ENCODE measurements at places on chromosomes 2 and 18.

DNA sequence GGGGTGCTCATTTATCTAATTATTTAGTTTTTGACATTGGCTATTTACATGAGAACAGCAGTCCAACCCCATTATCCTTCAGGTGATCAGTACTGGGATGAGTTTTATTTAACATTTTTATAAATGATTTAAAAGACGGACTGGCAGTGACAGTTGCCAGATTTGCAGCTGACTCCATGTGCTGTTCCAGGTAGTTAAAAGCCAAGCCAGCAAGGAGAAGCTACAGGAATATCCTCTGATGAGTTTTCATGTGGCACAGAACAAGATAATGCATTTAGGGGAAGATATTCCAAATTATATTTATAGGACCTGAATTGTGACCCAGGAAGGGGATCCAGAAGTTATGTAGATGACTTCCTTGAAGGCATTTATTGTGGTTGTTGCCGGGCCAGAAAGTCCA is 210.0 kb downstream of the MCFD2 start:
- DNase-seq, result no peak

DNA sequence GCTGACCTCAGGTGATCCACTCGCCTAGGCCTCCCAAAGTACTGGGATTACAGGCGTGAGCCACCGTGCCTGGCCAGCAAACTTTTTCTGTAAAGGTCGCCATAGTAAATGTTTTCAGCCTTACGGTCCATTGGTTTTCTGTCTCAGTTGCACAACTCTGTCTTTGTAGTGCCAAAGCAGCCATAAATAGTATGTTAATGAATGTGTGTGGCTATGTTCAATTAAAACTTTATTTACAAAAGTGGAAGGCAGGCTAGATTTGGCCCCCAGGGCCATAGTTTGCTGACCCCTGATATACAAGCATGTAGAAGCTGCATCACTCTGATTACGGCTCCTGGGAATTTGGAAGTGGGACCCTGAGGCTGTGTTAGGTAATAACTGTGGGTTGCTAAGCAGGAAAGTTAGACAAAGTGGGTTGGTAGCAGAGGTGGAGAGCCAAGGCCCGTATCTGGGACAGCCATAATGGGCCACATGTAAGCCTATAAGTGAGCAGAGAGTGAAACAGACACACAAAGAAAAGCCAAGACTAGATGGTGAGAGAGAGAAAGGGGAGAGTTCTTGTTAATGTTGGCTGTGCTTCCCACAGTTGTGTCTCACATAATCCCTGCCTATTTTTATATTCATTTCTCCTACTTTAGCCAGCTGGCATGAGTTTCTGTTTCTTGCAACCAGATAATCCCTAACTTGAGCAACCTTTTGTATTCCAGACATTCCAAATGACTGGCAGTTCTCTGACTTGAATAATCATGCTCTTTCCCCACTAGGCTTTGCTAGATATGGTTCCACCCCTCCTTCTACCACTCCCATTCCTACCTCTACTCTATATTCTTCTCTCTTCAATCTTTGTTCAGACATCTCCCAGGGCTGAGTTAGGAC is 223.3 kb upstream of the STON1 start:
- DNase-seq, result no peak

- DNase-seq, result peak; percentile 13
Observed at GRCh38 chr2:85134255-85134895, 1.2 kb downstream of the TCF7L1 start.

DNA sequence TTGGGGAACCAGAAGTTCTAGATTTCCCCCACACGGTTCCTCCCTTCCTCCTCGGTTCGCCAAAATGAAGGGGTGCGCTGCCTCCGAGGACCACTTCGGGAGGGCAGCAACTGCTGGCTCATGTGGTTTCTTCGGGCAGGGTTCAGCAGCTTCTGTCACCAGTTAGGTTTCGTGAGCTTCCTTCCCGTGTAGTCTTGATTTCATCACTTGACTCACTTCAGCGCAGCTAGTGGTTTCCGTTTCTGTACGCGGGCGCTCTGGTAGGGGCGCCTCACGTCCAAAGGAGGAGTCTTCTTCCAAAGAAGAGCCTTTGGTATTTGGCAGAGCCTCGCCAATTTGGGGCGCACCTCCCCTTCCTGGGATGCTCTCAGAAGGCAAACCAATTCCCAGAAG is 485 bp upstream of the GALNT3 start:
- DNase-seq, result peak; percentile 73

- DNase-seq, result no peak
Observed at GRCh38 chr18:49862656-49863385, 49.5 kb upstream of the ACAA2 start.

- DNase-seq, result no peak
Observed at GRCh38 chr18:63514326-63514725, 27.8 kb upstream of the SERPINB12 start.

Measured in EL (cell line).